Stimulated activated CD4-positive, alpha-beta T cell treated with anti-CD3 and anti-CD28 coated beads, Interleukin-1b, Interleukin-23, amount 100 ng/mL, for 24 hours (primary cell): ENCODE measurements at places on chromosomes 12 and 14.

- DNase-seq, result no peak
Measured at GRCh38 chr14:84272290-84272721, 1257.6 kb upstream of the FLRT2 start.

GRCh38 chr14:101965181-101965544, 790 bp downstream of the DYNC1H1 start:
- peak; percentile 36 for DNase-seq

- DNase-seq, result no peak
Measured at GRCh38 chr14:24057867-24058259, 6.1 kb downstream of the CARMIL3 start.

DNA sequence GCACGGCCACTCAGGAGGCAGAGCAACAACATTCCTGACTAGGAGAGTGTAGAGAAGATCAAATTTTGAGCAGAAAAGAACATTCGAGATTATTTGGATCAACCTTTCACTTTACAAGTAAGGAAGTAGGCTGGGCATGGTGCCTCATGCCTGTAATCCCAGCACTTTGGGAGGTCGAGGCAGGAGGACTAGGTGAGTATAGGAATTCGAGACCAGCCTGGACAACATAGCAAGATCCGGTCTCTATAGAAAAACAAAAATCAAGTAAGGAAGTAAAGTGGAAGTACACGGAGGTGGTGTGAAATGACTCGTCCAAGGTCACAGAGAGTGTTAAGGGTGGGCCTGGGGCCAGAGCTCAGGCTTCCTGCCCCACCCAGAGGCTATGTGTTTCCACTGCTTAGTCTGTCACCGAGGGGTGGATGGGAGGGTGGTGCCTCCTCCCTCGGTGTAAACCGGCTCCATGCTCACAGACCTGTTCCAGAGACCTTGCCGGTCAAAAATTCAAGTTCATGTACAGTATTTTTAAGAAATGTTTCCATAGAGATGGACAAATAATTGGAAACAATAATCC, 51.9 kb downstream of the MAP1LC3B2 start:
- DNase-seq, result no peak

DNA sequence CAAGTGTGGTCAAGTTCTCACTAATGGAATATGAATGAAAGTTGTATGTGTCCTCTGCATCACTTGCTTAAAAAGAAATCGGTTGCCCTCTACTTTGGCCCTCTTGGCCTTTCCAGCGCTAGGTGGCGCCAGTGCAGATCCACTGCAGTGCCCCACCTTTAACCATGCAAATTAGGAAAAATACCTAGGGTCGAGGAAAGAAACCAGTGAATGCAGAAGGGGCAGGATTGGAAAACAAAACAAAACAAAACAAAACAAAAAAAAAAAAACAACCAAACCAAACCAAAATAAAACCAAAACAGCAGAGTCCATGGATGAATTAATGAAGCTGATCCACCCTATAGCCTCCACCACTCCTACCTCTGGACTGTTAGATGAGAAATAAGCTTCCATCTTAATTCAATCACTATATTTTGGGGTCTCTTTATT, 12.9 kb upstream of the NEMF start:
- peak; percentile 69 for DNase-seq

- DNase-seq, result no peak
Measured at GRCh38 chr14:93832665-93833064, 44.4 kb upstream of the PRIMA1 start.

- DNase-seq, result no peak
Measured at GRCh38 chr14:81066672-81067071, 111.3 kb downstream of the TSHR start.

DNA sequence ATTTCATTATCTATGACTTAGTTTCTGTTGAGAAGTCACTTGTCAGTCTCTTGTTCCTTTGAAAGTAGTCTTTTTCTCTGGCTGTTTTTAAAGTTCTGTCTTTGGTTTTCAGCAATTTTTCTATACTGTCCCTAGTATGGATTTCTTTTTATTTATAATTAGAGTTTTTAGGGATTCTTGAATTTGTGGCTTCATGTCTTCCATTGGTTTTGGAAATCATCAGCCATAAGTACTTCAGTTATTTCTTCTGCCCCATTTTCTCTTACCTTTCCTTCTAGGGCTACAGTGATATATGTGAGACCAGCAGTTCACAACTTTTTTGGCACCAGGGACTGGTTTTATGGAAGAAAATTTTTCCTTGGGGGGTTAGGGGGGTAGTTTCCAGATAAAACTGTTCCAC, 90.0 kb upstream of the EVL start:
- DNase-seq, result no peak

GRCh38 chr14:89502966-89503365, 85.9 kb upstream of the FOXN3 start:
- no peak for DNase-seq

DNA sequence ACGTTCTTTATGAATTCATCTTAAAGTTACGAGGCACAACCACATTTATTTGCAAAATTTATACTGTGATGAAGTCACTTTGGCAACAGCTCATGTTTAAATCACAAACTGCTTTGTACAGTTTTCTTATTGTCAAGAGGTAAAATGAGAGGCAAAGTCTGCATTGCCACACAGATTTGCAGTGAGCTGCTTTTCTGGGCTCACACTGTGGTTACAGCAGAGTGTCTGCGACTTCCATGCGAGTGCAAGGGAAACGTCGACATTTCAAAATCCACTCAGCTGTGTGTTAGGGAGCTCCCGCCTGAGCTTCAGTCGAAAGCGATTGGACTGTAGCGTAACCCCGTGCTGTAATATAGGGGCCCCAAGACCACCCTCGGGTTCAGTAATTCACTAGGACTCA, 13.0 kb downstream of the MTA1 start:
- no peak for DNase-seq

DNA sequence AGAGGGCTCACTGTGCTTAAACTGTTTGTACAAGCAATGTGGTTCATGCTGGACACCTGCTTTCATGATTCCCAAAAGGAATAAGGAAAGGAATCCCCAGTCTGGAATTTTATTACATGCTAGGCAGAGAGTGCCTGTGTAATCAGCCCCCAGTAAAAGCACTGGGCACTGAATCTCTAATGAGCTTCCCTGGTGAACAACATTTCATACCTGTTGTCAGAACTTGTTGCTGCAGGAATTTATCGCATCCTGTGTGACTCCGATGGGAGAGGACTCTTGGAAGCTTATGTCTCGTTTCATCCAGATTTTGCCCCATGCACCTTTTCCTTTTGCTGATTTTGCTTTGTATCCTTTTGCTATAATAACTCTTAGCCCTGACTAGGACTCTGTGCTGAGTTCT, 190.2 kb upstream of the HMGA2 start:
- no peak for DNase-seq

- DNase-seq, result no peak
Measured at GRCh38 chr14:68471029-68471963, 321.6 kb downstream of the ZFP36L1 start.

- no peak for DNase-seq
Measured at GRCh38 chr14:92759679-92760523, 11.5 kb upstream of the LGMN start.
